ENCODE measurements at places on chromosomes 16 and 17. TPM values are rescaled to one million over a fixed set of nuclear protein-coding genes. Genes with fewer than 3 reads are reported as not detected.

WNT3 gene
- 0.61 TPM for total RNA-seq

TEDC2 gene
- not detected for total RNA-seq

SCNN1G gene
- total RNA-seq = 1.6 TPM

KRTAP4-3 gene
- total RNA-seq = not detected

FBXL16 gene
- 1.7 TPM for total RNA-seq

GRCh38 chr17:37761059-37761458 is 16.2 kb upstream of the HNF1B start:
- H3K4me1 ChIP-seq = no peaks in the 10 kb centered on the region
- H3K4me3 ChIP-seq = no peak overlapping the region
- H3K36me3 ChIP-seq = no peaks in the 10 kb centered on the region
- no peak overlapping the region for H3K27ac ChIP-seq
- no peaks in the 10 kb centered on the region for H3K27me3 ChIP-seq
- no peak for DNase-seq

- H3K4me3 ChIP-seq = no peak overlapping the region
- no peaks in the 10 kb centered on the region for H3K27me3 ChIP-seq
- no peak for DNase-seq
- peaks cover 8% of the 10 kb centered on the region for H3K4me1 ChIP-seq
- H3K27ac ChIP-seq = no peak overlapping the region
Observed at GRCh38 chr16:81478876-81479511, 34.4 kb downstream of the CMIP start.

GRCh38 chr17:58917228-58917627 is 161.6 kb downstream of the PPM1E start:
- no peaks in the 10 kb centered on the region for H3K4me1 ChIP-seq
- no peak for DNase-seq
- H3K27ac ChIP-seq = no peak overlapping the region
- no peaks in the 10 kb centered on the region for H3K36me3 ChIP-seq
- no peaks in the 10 kb centered on the region for H3K27me3 ChIP-seq

DNA sequence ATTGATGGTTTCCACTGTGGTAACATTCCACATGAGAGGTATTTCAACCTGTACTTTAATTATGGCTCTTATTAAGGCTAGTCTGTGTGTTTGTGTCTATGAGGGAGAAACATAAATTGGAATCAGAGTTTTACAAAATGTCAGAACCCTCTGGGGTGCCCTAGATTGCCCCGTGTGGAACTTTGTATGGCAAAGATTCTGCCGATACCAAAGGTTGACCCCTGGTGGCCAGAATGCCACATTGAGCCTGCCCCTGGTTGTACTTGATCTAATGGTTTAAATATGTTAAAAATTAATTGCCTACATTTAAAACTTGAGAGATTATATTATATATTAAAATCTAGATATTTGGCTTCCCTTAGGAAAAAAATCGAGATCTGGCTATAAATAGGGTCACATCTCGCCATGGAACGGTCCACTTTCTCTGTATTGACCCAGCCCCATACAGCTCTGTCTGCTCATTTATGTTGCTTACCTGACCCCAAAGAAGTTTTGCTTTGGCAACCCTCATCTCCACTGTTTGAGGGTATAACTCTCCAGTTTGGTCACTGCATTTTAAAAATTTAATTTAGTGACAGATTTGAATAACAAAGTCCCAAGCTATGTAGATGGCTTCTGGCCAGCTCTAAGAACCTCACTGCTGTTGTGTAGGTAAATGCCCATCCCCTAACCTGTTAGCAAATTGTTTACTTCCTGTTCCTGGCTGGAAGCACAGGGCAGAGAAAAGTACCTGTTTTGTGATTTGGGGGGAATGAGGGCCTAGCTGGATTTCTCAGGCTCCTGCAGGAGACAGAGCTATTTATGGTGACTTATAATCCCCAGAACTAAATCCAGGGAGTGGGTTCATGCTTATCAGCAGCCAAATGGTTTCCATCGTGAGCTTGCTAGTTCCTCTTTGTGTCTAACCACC is 95.0 kb downstream of the PLCG2 start:
- no peak overlapping the region for H3K27ac ChIP-seq
- no peak for DNase-seq
- no peak overlapping the region for H3K4me3 ChIP-seq

DNA sequence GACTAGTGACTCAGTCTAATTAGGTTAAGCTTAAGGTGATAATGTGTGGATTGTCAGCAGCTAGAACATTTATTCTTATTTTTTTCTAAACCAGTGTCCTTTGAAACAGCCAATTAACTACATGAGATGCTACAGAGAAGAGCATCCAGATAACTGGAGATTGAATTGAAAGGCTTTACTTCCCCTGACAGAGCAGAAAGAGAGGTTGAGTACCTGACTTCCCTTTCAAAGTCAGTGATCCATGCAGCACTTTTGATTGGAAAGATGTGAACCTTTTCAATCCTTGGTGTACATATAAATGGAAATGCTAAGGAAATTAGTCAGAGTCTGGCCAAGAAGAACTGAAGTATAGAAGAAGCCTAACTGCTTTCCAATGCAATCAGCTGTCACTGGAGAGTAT is 653.8 kb downstream of the CDH8 start:
- no peaks in the 10 kb centered on the region for H3K27me3 ChIP-seq
- no peak overlapping the region for H3K4me3 ChIP-seq
- no peak for DNase-seq
- no peaks in the 10 kb centered on the region for H3K4me1 ChIP-seq
- H3K27ac ChIP-seq = no peak overlapping the region

DNA sequence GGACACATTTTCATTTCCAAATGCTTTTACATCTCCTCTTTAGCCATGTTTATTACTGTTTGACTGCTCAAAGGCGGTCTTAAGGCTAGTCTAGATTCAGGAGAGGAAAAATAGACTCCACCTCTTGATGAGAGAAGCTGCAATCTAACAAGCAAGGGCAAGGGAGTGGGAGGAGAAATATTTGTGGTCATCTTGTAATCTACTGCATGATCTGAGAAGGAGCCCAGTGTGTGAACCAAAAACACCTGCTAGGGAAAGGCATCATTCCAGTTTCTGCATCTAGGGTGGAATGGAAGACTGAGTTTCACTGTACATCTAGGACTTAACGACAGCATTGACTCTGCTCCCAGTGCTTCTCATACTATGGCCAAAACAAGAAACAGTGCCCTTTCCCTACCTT is 232.2 kb upstream of the HS3ST3A1 start:
- H3K4me3 ChIP-seq = no peak overlapping the region
- no peaks in the 10 kb centered on the region for H3K27me3 ChIP-seq
- no peaks in the 10 kb centered on the region for H3K36me3 ChIP-seq
- no peak for DNase-seq
- H3K4me1 ChIP-seq = no peaks in the 10 kb centered on the region
- no peak overlapping the region for H3K27ac ChIP-seq

DNA sequence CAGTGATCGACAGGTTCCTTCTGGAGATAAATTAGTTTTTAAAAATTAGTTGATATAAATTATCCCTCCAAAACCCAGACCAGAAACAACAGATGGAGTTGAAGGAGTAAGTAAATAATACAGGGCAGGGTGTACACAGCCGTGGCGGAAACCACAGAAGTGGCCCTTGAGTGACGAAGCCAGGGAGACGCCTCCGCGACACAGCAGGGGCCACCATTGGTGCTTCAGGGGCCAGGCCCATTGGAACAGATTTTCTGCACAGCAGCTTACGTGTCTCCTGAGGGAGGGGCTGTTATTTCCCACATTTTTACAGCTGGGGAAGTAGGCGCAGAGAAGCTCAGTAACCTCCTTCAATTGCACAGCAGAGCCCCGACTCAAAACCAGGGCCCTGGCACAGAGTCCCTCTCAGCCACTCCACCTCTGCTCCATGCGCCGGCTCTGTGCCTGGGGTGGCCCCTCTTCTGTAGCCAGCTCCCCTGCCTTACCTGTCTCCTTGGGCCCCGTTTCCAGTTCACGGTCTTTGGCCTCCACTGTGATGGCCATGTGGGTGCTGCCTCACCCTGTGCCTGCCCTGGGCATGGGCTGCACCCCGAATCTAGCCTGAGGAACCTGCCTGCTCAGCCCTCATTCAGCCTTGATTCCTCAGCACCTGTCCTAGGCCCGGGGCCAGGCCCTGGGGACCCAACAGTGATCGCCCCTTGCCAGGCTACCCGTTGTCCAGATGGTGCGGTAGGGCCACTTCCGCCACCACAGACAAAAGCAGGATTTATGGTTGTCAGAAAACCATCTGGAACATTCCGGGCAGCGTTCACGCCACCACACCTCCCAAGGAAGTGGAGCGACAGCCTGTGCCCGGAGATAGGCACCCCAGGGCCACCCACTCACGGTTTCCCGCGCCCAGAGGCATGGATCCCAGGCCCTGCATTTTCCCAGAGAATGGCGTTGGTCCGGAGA is 128.5 kb upstream of the GSE1 start:
- no peak for DNase-seq
- H3K36me3 ChIP-seq = no peaks in the 10 kb centered on the region
- no peak overlapping the region for H3K4me3 ChIP-seq

DNA sequence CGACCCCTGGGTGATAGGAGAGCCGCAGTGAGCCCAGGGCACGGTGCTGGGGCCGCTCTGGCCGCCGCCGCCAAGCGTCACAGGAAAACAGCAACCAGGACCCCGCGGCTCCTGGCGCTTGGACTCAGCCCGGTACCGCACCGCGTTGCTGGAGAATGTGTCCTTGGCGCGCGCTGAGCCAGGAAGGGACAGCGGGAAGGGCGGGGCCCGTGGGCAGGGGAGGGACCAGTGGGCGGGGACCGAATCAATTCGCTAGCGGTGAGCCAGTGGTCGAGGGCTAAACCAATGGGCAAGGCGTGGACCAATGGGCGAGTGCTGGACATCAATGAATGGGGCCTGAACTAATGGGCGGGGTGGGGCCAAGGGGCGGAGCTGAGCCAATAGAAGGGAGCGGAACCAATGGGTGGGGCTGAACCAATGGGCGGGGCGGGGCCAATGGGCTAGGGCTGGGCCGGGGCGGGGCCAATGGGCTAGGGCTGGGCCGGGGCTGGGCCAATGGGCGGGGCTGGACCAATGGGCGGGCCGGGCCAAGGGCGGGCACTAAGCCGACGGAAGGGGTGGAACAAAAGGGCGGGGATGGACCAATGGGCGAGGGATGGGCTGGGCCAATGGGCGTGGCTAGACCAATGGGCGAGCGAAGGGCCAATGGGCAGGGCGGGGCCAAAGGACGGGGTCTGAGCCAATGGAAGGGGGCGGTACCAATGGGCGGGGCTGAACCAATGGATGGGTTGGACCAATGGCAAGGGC is 6.3 kb upstream of the FLYWCH1 start:
- peak overlapping the region; percentile 77 for H3K4me3 ChIP-seq

GRCh38 chr16:11168386-11169051 is 87.5 kb downstream of the SOCS1 start:
- DNase-seq = no peak
- no peak overlapping the region for H3K27ac ChIP-seq
- H3K36me3 ChIP-seq = no peaks in the 10 kb centered on the region
- H3K27me3 ChIP-seq = no peaks in the 10 kb centered on the region
- no peak overlapping the region for H3K4me3 ChIP-seq
- H3K4me1 ChIP-seq = peaks cover 2% of the 10 kb centered on the region

DNA sequence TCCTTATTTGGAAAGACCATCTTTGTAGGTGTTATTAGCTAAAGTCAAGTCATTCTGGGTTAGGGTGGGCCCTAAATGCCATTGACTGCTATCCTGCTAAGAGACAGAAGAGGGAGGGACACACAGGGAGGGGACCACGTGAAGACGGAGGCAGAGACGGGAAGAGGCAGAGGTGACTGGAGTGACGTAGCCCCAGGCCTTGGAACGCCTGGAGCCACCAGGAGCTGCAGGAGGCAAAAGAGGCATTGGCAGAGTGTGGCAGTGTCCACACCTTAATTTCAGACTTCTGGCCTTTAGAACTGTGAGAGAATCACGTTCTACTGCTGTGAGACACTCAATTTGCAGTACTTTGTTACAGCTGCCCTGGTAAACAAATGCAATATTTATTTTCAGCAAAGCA is 13.3 kb downstream of the AFMID start:
- no peaks in the 10 kb centered on the region for H3K36me3 ChIP-seq
- no peak overlapping the region for H3K27ac ChIP-seq
- H3K4me1 ChIP-seq = no peaks in the 10 kb centered on the region
- DNase-seq = no peak
- H3K27me3 ChIP-seq = no peaks in the 10 kb centered on the region

GRCh38 chr16:71826533-71827017 is 17.9 kb upstream of the AP1G1 start:
- no peak for DNase-seq
- no peak overlapping the region for H3K27ac ChIP-seq
- H3K27me3 ChIP-seq = no peaks in the 10 kb centered on the region
- no peaks in the 10 kb centered on the region for H3K4me1 ChIP-seq
- no peaks in the 10 kb centered on the region for H3K36me3 ChIP-seq

- no peaks in the 10 kb centered on the region for H3K36me3 ChIP-seq
- H3K4me3 ChIP-seq = no peak overlapping the region
- H3K4me1 ChIP-seq = no peaks in the 10 kb centered on the region
- no peak overlapping the region for H3K27ac ChIP-seq
- DNase-seq = no peak
Observed at GRCh38 chr17:48162306-48162934, 54.9 kb downstream of the SNX11 start.

- H3K36me3 ChIP-seq = no peaks in the 10 kb centered on the region
- DNase-seq = no peak
- H3K4me1 ChIP-seq = no peaks in the 10 kb centered on the region
- H3K27me3 ChIP-seq = no peaks in the 10 kb centered on the region
- H3K27ac ChIP-seq = no peak overlapping the region
Observed at GRCh38 chr17:49748791-49749190, 15.1 kb downstream of the FAM117A start.

- peaks cover 1% of the 10 kb centered on the region for H3K4me1 ChIP-seq
- peak overlapping the region; percentile 100 for H3K4me3 ChIP-seq
- H3K27ac ChIP-seq = no peak overlapping the region
Observed at GRCh38 chr17:2595716-2596115, 2.3 kb downstream of the PAFAH1B1 start.

DNA sequence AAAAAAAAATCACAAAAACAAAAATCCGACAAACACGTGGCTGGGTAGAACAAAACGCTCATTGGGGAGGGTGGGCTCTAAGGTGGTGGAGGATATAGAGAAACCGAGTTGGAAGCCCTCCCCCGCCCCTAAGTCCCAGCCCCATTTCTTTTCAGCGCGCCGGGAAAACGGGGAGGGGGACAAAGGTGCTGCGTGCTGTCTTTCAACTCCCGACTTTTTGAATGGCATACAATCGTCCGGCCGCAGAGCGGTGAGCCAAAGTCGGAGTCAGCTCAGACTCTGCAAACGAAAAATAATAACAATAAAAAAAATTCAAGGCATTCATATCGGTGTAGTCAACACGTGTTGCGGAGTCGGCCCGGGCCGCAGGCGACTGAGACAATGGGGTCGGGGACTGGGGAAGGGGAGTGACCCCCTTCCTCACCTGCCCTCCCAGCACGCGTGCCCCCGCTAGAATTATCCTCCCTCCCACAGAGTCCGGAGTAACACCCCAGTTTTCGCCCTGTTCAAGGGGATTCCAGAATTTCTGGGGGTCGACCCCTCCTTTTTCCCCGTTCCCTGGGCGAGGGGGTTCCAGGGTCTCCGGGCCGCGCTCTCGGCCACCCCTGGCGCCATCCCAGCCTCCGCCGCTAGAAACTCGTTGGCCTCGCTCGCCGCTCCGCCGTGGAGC is 1.7 kb upstream of the IGF2BP1 start:
- no peak overlapping the region for H3K27ac ChIP-seq
- no peaks in the 10 kb centered on the region for H3K36me3 ChIP-seq
- peaks cover 4% of the 10 kb centered on the region for H3K4me1 ChIP-seq
- H3K4me3 ChIP-seq = no peak overlapping the region
- peaks cover 6% of the 10 kb centered on the region for H3K27me3 ChIP-seq

- H3K4me1 ChIP-seq = peaks cover 21% of the 10 kb centered on the region
- H3K36me3 ChIP-seq = no peaks in the 10 kb centered on the region
- H3K4me3 ChIP-seq = peak overlapping the region; percentile 60
- no peaks in the 10 kb centered on the region for H3K27me3 ChIP-seq
Observed at GRCh38 chr16:3021449-3022207, 1.5 kb downstream of the TNFRSF12A start.

Data from ovary (tissue), 10 donors.